Activated CD8-positive, alpha-beta T cell treated with anti-CD3 and anti-CD28 coated beads, Interleukin-2, amount 10 ng/mL, durations not matched to agents 7 days and 5 days (primary cell): ENCODE measurements at places on chromosomes 5 and 9.

DNA sequence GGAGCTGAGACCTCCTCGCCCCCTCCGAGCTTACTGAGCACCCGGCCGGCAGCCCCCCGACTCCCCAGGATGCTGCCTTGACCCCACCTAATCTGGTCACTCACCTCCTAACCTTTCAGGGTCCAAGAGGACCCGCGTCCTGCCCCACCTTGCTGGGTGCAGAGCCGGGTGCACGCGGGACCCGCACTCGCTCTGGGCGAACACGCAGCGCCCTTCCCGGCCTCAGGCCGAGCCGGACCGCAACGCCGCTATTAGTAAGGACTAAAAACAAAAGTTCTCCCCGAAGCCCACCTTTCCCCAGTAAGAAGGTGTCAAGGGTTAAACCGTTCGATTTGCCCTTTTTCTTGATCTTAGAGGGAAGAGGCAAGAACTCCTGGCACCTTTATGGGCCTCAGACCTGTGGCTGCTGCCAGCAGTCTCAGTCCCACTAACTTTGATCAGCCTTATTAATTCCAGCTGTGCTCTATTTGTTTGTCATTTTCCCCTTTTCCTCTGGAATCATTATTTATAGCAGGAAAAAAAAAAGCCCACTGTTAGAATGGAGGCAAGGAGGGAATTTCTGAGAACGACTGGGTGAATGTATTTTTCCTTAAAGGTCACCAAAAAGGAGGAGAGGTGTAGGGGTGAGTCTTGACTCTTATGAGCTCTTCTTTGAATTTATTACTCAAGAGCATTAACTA is 10.5 kb downstream of the IRX2 start:
- no peak for DNase-seq

DNA sequence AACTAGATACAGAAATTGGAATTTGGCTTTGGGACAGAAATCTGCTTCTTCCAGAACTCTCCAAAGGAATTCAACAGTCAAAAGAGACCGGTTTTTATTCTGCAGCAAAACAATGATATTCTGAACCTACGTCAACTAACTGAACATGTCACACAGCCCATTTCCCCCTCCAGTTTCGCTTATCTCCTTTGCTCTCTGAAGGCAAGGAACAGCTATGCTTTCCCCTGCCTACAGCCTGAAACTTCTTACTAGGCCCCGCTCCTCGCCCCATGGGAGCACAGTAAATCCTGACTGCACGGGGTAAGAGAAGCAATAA is 488 bp downstream of the SKIC3 start:
- no peak for DNase-seq

- DNase-seq, result no peak
Measured at GRCh38 chr5:56323505-56323904, 90.4 kb upstream of the ANKRD55 start.

DNA sequence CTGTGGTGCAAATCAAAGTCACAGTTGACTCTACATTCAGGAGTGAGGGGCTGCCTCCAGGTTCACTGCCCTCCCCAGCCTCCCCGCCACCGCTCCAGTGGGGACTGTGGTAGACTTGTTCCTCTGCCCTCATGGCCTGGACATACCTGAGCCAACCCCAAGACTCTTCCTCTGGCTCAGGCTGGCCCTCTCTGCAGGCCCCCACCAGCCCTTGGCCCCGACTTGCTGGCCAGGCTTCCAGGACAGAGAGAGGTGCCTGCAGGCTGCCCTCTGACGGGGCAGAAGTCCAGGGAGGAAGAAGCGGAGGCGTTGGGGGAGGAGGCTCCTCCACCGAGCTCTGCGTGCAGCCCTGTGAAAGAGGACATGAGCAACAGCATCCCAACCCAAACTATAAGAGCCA is 2.8 kb upstream of the SARDH start:
- DNase-seq, result no peak

DNA sequence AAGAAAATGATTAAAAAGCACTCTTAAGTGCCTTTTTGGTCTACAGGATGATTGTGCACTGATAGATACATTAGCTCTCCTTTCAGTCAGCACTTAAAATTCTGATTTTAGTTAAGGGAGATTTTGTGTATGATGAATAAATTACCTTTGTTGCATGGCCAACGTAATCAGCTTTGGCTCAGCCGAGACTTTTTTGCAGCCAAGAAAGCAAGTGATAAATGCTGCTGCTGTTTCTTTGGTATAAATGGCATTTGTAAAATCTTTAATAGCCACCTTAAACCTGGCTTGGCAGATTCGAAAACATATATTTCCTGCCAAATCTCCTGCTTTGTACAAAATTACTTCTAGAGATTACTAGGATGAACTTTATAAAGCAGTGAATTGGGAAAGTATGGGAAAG is 147.7 kb downstream of the DCP2 start:
- no peak for DNase-seq

DNA sequence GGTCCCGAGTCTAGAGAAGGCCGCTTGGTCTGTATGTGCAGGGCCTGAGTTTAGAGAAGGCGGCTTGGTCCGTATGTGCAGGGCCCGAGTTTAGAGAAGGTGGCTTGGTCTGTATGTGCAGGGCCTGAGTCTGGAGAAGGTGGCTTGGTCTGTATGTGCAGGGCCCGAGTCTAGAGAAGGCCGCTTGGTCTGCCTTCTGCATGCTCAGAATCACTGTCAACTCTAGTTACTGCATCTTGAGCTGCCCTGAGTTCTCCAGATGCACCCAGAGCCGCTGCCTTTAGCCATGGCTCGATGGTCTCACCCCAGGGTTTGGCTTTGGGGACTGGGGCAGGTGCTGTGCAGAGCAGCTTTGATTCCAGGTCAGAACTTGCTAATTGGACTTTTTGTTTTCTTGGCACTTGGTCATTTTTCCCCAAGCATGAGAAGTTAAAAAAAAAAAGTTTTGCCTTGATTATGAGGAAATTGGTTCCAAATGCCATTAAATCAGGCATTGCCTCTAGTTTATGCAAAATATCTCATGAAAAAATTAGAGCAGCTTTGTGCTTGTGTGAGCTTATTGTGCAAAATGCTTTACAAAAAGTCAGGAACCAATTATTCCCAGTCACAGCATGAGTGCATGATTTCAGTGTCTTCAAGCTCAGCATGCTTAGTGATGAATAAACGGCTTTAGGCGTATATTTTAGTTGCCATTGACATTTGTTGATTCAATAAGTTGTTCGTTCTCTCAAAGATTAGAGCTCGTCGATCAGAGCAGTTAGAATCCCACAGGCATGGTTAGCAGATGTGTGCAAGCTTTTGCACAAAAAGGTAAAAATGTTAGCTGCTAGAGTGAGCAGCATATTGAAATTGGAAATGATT is 25.4 kb upstream of the EXOC3 start:
- no peak for DNase-seq

DNA sequence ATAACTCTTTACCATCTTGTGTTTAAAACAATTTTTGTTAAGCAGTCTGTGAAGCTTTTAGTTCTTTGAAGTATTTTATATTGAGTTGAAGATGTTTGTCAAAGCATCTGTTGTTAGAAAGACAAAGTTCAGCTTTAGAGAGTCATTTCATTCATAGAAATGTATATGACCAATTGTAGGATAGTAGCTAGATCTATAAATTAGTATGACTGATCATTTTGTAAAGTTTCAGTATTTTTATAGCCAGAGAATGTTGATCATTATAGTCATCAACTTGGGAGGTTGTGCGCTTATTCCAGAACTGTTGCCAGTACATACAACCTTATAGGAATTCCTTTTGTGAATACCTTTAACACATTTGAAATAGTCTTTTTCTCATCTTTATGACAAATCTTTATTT is 5.2 kb downstream of the NIPBL start:
- no peak for DNase-seq

GRCh38 chr5:3599226-3600105 is 3.8 kb downstream of the IRX1 start:
- DNase-seq, result no peak

GRCh38 chr9:89815903-89816573 is 211.2 kb downstream of the GADD45G start:
- DNase-seq, result no peak

DNA sequence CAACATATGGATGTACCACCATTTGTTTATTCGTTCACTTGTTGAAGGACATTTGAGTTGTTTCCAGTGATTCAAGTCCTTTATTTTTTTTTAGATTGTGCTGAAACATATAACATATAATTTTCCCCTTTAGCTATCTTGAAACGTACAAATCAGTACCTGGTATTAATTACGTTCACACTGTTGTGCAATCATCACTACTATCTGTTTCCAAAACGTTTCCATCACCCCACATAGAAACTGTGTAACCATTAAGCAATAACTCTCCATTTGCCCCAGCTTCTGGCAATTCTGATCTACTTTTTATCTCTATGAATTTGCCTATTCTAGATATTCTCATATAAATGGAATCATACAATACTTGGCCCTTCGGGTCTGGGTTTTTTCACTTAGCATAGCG is 116.0 kb downstream of the FGF1 start:
- no peak for DNase-seq

DNA sequence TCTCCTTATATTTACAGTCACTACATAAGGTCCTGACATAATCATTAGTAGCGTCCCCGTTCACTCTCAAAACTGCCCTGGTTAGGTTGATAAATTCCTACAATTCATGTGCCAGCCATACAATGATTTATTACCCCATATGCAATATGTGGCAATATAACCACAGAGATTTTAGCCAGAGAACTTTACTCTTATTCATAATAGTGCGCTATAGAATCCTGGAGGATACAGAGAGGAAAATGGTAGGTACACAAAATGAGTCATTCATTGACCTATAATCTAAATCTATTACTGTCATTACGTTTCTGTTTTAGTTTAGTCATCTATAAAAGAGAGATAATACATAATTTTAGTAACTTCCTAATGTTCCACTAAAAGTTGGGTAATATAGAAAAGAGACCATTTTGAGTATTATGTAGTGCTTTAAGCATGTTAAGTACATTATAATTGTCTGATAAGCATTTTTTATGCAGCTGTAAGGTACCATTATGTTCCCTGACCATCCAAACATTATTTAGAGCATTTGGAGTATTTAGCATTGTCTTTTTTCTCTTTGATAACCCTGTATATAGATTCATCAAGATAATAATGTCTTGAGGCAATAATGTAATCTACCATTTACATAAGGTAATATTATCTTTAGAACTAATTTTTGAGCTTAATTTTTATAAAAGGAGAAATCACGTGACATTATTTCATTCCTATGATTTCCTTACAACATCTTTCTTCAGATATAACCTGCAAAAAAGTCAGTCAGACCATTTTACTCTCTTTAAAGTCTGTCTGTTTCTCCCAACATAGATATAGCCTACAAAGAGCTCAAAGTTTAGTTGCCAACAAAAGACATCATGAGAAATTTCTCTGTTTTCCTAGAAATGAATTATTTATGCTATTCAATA is 655.5 kb upstream of the ZNF608 start:
- no peak for DNase-seq

DNA sequence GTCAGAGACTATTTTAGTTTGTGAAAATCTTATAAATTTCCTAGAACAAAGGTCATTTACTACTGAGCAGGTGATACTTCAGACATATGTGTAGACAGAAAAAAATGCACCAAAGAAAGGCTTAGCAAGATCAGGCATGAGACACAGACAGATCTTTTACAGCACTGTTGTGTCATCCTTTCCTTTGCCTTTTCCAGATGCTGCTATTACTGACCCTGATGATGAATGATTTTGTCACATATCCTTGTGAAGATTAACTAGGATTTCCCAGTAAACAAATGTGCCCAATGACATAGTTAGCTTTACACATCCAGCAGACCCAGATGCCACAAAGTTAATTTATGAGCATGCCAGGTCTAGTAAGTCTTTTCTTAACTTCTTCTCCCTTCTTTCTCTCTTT is 68.2 kb downstream of the DMRTA1 start:
- DNase-seq, result no peak

- DNase-seq, result peak; percentile 70
Measured at GRCh38 chr5:40680741-40681362, 1.1 kb downstream of the PTGER4 start.

GRCh38 chr5:133026664-133027153 is 360 bp upstream of the ZCCHC10 start:
- DNase-seq, result no peak

- no peak for DNase-seq
Measured at GRCh38 chr9:15069106-15069505, 158.9 kb upstream of the FREM1 start.

DNA sequence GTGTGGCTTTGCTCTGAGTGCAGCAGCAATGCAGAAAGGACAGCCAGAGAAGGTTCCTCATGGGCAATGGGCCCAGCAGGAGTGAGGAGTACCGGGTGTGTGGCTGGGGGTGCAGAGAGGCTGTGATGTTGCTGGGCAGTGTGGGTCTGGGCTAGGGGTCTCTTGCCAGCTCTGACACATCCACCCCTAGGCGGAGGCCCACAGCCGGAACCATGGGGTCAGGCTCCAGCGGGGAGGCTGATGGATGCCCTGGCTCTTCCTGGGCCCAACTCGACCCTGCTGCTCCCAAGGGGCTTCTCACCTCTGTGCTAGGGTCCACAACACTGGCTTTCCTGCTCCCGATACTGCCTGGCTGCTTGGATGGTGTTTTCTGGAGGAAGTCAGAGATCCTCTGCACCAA is 19.9 kb downstream of the TBC1D9B start:
- DNase-seq, result no peak

DNA sequence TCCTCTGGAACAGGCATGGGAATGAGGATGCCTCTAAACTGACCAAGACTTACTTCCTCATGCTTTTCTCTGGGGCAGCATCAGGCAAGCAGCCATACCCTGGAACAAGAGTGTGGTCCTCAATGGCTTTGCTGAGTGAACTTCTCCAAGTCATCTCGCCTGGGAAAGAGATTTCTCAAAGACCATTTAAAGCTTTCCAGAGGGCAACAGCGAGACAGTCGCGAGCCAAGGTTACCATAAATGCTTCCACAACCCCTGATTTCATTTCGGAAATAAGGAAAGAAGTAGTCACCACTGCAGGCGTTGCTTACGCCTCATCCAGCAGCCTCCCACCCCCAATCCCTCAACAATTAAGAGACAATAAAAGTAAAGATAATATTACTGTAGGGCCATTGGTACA is 1.1 kb upstream of the SNCAIP start:
- DNase-seq, result no peak

DNA sequence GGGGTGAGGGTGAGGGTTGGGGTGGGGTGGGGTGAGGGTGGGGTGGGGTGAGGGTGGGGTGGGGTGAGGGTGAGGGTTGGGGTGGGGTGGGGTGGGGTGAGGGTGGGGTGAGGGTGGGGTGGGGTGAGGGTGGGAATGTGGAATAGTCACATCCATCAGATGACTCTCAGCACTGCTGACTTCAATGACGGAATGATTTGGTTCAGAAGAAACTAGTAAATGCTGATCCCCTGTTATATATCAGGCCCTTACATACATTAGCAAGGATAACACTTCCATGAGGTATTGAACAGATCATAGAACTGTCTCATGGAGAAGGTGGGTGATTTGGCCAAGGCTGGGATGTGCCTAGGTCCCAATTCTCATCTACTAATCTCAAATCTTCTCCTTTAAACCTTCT is 24.5 kb upstream of the C5orf47 start:
- no peak for DNase-seq

GRCh38 chr5:20601678-20602100 is 613.7 kb upstream of the CDH18 start:
- DNase-seq, result no peak

DNA sequence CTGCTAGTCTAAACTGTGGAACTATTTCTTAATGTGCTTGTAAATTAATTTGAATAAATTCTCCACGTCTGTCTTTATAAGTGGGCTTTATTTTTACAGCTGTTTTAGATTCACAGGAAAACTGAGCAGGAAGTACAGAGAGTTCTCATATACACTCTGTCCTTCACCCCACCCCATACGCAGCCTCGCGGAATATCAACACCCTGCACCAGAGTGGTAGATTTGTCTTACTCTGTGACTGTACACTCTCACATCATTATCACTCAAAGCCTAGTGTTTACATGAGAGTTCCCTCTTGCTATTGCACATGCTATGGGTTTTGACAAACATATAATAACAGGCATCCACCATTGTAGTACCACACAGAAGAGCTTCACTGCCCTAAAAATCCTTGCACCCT is 179.7 kb upstream of the DAB2 start:
- DNase-seq, result no peak
